ENCODE measurements at places on chromosomes 7 and 10.

DNA sequence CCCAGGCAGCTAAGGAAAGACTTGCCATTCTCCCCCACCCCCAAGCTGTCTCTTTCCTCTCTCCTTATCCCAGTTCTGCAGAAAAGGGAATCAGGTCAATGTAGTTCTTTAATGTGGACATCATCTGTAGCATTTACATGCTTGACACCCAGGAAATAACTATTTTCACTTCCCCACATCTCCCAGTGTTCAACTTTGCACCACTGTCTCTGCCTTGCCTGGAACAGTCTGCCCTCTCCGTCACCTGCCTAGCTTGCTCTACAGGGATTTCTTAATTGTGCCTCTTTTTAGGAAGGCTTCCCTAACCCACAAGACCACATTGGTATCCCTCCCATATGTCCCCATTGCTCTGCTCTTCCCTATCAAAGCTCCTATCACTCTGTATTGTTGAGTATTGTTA, 45.9 kb upstream of the TOMM7 start:
- no peak for DNase-seq

GRCh38 chr10:130358981-130359650, 222.9 kb downstream of the GLRX3 start:
- no peak for DNase-seq

DNA sequence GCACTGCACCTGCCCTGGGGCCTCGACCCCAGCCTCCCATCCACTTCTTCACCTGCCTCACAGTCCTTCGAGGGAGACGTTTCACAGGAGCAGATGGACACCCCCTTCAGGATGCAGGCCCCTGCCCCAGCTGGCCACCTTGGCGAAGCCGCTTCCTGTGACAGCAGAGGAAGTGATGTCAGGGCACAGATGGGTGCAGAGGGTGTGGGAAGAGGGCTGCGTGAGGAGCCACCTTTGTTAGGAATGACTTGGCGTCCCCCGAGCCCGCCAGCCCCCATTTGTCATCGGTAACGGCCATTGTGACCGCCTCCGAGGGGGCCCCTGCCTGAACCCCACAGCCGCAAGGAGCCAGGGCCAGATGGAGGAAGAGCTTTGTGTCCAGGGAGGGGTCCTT, 47.4 kb upstream of the SLC29A3 start:
- peak; percentile 58 for DNase-seq

DNA sequence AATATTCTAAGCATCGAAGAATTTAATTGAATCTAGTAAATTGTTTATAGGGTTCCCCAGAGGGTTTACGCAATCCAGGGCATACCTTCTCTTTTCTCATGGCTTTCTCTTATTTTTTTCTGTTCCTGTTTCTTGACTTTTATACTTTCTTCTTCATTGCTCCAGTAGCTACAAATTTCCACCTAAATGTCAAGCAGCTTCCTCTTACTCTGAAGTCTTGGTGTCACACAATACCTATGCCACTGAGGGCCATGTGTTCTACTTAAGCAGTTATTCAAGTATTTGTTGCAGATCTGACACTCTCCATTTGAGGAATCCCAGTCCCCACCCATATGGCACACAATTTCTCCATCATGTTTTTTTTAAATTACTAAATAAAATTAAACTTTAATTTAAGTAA, 343.1 kb upstream of the MBL2 start:
- no peak for DNase-seq

DNA sequence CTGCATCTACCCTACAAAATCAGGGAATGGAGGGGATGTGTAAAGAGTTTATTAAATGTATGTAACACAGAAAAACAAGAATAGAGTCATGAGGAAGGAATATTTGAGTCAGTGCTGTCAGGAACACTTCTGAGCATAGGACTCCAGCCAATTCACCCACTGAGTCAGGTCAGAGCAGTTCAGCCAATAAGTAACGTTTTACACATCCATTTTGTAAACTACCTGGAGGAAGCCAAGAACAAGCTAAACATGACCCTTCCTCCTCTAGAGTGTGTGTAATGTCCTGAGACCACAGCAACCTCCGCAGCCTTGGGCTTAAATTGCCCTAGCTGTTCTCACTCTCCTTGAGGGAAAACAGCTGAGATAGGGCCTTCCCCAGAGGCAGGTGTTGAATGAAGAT, 691.5 kb upstream of the LRRN3 start:
- DNase-seq = peak; percentile 19

DNA sequence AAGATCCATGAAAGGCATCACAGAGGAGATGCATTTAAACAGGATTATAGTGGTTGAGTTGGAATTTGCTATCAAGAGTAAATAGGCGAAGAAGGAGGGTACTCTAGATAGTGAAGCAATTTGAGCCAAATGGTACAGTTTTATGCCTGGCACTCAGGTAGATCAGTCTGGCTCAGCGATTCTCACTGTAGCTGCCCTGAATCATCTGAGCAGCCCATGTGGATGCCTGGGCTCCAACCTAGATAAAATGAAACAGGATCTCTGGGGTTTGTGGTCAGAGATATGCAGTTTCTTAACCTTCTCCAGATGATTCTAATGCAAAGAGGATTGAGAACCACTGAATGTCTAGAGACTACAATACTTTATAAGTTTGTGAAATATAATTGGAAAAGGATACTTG, 282.0 kb upstream of the FZD1 start:
- no peak for DNase-seq

GRCh38 chr7:157009778-157010587, 480 bp downstream of the MNX1 start:
- no peak for DNase-seq

DNA sequence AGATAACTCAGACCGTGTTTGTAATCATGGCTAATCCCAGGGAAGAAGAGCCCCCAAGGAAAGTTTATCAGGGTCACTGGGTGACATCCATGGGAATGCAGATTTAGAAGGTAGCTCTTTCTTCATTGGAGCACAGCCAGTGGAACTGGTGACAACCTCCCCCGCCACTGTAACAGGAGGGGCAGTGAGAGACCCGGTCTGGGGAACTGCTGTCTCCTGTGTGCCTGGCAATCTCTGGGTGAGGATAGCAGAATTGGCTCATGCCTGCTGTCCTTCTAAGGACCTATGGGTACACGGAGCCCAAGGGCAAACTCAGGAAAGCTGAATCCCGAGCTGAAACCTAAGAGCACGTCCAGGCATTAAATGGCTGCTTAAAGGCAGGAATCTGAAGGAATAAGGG, 341.6 kb downstream of the ABCA13 start:
- DNase-seq = no peak

GRCh38 chr7:999149-999879, 16.3 kb downstream of the CYP2W1 start:
- no peak for DNase-seq

All from cardiac fibroblast (primary cell).